ENCODE measurements at places on chromosomes 6 and 20. TPM values are rescaled to one million over a fixed set of nuclear protein-coding genes. Genes with fewer than 3 reads are reported as not detected.

PHACTR2 gene
- 41.9 TPM for total RNA-seq

MCCD1 gene
- total RNA-seq = not detected

DNA sequence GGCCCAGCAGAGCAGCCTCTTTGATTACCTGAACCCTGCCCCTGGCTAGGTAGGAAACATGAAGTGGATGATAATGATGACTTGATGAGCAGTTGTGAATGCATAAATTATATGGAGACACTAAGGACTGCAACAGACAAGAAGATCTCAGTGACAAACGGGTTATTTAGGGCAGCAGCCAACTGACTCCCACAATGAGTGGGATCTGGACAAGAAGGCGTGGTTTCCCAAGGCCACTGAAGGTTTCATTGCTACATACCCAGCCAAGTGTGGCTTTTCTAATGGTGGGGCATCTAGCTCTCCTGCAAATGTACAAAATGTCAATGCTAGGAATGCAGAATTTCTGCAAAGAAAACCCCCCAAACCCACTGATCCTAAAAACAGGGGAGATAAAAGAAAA lies 29.4 kb downstream of the RING1 start:
- no peak for DNase-seq

GRCh38 chr20:18103497-18103896 lies 34.2 kb upstream of the KAT14 start:
- DNase-seq = no peak

ZBP1 gene
- total RNA-seq = not detected

GRCh38 chr6:14656078-14656521 lies 538.5 kb downstream of the CD83 start:
- no peak for DNase-seq

DNA sequence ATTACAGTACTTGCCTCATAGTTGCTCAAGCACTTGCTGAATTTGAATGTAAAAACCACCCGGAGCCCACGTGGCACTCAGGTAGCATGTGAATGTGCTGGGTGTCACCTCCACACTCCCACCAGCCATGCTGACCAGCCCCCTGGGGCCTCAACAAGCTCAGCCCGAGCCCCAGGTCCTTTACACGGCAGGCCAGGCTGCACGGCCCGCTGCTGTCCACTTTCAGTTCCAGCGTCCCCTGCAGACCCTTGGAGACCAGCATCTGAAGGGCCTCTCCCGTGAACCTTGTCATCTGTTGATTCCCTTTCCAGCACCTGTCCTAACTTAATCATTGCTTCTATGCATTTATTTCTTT lies 33.3 kb upstream of the ZBP1 start:
- DNase-seq = no peak
